ENCODE measurements at places on chromosomes 2 and 18.
A peak's percentile ranks its signal among the peaks of the same experiment; 100 is the strongest.

GRCh38 chr2:230793572-230794359, 71.0 kb upstream of the ITM2C start:
- DNase-seq: peak; percentile 97

DNA sequence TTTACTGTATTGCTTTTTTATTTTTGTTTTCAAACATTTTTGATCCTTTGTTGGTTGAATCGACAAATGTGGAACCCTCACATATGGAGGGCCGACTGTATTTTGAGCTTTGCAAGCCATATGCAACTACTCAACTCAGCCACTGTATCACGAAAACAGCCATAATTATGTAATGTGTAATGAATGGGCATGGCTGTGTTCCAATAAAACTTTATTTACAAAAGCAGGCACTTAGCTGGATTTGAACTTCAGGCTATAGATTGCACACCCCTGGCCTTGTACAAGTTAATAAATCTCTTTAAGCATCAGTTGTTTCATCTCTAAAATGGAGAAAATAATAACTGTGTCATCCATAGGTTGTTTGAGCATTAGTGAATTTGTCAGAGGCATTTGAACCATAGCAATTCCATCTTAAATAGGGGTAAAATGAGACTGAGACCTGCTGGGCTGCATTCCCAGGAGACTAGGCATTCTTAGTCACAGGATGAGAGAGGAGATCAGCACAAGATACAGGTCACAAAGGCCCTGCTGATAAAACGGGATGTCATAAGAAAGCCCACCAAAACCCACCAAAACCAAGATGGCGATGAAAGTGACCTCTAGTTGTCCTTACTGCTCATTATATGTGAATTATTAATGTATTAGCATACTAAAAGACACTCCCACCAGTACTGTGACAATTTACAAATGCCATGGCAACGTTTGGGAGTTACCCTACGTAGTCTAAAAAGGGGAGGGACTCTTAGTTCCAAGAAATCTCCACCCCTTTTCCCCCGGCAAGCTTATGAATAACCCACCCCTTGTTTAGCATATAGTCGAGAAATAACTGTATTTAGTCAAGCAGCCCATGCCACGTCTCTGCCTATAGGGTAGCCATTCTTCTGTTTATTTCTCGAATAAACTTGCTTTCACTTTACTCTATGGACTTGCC, 13.7 kb upstream of the LTBP1 start:
- DNase-seq: no peak

DNA sequence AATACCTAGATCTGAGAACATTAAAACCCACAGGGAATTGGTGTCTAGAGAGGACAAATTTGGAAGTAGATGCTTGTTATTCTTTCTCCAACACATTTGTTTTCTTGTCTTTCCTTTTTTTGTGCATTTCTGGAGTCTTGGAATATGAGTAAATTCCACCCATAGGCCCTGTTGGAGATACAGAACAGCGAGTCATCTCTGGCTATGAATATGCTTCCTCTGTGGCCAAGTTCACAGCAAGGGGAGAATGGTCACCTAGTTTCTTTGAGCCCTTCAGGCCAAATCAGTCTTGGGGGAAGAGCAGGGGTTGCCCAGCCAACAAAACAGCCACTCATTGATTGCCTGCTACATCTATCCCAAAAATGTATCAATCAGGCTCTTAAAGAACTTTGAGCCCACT, 31.3 kb downstream of the SP140L start:
- DNase-seq: no peak

GRCh38 chr2:74876081-74876886, 42.4 kb downstream of the HK2 start:
- DNase-seq: no peak

DNA sequence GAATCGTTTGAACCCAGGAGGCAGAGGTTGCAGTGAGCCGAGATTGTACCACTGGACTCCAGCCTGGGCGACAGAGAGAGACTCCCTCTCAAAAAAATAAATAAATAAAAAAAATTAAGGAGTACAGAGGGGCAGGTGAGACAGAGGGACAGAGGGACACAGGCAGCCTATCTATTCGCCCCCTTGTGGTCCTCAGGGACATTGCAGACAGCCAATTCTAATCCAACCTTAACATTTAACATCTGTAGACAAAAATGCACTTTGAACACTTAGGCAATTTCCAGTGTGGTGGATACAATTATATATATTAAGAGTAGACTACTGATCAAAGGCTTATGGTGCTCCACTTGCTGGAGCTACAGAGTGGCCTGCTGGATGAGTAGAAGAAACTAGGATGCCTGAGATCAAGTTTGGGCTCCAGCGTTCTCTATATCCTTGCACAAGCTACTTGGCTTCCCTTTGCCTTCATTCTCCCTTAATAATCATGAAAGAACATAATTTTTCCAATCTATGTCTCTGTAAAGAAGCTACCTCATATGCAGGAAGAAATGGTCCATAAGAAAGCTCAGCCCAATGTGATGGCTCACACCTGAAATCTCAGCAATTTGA, 8.2 kb upstream of the SMARCAL1 start:
- DNase-seq: no peak

DNA sequence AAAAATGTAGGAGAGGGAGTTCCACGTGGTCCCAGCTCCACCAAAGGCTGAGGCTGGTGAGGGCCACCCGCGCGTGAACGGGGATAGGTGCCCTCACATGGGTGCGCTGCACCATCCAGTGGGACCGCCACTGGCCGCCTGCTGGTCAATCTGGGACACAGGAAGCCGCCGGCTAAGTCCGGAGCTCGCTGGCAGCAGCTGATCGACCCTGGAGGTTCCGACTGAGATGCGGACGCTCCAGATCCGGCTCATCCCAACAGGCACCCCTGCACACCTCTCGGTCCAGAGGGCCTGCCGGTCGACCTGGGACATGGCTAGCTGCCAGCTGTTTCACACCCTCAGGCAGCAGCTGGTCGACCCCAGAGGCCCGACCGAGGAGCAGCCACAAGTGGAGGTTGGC, 116.5 kb upstream of the ANKRD30BL start:
- DNase-seq: no peak

- no peak for DNase-seq
These were observed 211.0 kb downstream of the RDH14 start for GRCh38 chr2:18349421-18349820.

DNA sequence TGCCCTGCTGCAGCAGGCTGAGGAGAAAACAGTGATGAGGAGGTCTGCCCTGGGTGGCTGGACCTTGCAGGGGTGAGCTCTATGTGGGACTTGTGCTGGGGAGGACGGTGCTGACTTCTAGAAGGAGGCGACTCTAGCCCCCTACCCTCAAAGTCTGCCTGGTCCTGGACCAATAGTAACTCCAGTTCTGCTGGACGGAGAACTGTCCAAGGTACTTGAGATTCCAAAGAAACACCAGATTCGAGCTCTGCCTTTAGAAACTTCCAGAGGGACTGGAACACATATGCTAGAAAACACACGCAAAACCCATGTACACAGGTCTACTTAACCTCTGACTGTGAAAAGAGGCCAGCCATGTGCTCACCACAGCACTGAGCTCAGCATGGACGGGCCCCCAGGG, 260.6 kb downstream of the TWIST2 start:
- DNase-seq: no peak
